Stimulated activated CD8-positive, alpha-beta memory T cell treated with anti-CD3 and anti-CD28 coated beads, Interleukin-4, amount 100 ng/mL, for 1 hour (primary cell): ENCODE measurements at places on chromosomes 6 and 20.

DNA sequence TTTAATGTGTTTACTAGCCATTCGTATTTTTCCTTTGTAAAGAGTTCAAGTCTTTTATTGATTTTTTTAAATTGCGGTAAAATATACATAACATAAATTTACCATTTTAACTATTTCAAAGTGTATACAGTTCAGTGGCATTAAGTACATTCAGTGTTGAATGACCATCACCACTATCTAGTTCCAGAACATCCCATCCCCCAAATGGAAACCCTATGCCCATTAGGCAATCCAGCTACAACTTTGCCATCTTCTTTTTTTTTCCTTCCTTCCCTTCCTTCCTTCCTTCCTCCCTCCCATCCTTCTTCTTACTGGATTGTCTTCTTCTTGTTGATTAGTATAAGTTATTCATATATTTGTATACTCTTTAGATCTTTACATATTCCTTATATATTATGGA lies 8.6 kb downstream of the LPIN3 start:
- no peak for DNase-seq

GRCh38 chr6:37520926-37521325 lies 21.2 kb upstream of the CCDC167 start:
- no peak for DNase-seq

DNA sequence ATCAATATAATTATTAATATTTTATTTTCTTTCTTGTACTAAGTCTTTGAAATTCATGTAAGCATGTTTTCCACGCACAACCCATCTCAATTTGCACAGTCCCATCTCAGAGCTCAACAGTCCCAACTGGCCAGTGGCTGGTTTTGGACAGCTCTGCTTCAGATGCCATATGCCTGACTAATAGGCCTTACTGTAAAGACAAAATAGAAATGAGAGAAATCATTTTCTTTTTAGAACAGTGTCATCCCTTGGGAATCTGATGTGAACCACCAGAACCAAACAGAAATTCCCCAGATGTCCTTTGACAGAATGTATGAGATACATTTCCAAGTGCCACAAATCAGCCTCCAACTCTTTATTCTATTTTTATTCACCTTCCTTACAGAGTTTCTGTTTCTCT lies 338.9 kb downstream of the ESR1 start:
- no peak for DNase-seq

DNA sequence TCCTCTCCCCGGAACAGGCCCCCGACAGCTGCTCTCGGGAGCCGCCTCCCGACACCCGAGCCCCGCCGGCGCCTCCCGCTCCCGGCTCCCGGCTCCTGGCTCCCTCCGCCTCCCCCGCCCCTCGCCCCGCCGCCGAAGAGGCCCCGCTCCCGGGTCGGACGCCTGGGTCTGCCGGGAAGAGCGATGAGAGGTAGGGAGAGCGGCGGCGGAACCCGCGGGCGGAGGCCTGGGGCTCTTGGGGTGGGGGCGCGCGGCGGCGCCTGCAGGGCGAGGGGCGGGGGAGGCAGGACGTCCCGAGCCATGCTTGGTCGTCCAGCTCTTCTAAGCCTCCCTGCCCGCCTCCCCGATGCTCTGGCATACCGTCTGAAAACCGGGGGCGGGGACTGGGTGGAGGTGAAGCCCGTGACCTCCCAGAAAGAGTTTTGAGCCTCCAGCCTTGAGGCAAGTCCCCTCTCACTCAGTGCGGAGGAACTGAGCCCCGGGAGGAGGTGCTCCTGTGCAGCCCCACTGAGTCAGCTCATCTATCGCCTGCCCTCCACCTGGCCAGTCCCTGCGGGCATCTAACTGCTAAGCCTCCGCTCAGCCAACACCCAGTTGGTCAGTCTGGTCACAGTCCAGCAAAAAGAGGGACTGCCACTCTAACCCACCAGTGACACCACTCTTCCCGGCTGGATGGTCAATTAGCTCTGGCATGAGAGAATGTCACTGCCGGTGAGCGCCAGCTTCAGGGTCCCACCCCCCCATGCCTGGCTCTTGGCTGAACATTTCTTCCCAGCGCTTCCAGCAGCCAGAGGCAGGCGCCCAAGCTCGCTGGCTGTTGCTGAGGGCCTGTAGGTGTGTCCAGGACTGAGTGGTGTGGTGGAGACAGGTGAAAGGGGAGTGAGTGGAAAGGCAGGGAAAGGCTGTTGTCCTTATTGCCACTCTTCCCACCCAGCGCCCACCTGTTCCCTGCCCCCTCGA lies 482 bp downstream of the DDR1 start:
- no peak for DNase-seq

- no peak for DNase-seq
These were observed 220.0 kb upstream of the FOXQ1 start for GRCh38 chr6:1091900-1092299.
